ENCODE measurements at places on chromosomes 13 and 19.

DNA sequence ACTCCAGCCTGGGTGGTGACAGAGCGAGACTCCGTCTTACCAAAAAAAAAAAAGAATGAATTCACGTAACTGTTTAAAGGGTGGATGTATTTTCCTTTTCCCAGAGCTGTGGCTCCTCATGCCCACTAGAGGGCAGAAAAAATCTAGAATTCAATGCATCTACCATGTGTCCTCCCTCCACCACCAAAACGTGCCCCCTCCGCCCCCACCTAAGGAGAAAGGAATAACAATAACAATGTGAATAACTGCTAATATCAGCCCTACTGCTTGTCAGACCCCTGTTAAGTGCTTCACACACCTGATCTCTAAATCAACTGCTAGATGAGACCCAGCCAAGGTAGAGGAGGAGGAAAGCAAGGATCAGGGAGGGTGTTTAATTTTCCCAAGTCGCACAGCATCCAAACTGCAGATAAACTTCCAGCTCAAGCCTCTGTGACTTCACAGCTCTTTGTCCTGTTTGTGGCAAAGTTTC, 20.2 kb upstream of the PNMA8B start:
- DNase-seq: no peak

DNA sequence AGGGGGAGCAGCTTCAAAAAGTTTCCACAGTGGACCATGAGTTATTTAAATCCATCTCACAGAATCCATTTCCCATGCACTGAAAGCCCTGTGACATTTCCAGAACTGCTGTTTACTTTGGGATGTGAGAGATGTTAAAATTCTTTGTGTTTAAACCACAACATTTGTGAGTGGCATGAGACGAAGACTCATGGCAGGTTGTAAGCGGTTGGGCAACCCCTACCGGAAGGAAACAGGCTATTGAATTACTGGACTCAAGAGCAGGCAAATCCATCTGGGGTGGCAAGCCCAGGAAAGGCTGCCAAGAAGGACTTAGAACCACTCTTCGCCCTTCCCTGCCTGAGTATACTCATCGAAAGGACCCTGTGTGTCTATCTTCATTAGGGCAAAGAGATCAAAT, 22.3 kb upstream of the CLDN10 start:
- no peak for DNase-seq

- peak; percentile 44 for DNase-seq
These were observed 4.3 kb upstream of the C5AR1 start for GRCh38 chr19:47305309-47305751.

DNA sequence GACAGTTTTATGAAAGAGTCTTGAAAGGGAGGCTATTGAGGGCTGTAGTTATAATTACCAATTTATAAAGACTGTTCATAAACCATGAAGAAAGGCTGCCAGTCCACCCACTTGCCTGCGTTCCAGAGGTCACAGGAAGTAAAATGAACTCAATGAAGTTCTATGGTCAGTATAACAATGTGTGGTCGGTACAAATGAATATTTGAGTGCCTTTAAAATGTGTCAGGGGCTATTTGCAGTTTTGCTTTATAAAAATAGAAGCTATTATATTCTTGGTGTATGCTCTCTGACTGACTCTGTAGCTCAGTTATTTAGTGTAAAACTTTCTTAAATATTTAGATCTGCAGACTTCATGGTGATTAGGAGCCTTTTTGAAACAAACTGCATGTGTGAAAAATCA, 47.0 kb downstream of the ESD start:
- DNase-seq: no peak

DNA sequence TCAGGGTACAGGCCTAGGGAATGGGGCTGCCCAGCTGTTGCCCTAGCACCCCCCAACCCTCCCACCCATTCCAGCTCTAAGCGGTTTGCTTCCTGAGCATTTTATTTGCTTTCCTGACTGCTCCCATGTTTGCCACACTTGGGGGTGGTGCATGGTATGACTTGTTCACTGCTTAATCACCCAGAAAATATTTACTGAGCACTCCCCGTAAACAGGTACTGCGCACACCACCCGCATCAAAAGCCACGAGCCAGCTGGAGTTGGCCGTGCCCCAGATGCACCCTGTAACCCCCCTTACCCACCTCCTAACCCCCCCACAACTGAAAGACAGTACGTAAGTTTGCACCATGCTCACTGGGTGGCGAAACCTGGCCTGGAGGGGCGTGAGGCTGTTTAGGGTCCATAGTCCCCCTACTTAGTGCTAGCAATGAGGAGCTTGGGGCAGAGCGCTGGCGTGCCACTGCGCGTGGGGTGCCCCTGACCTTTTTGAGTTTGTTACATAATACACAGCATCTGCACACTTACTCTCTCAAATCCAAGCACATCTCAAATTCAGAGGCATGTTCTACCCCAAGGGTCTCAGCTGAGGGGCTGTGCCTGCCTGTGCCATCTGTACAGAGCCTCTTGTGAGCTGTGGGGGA, 29.8 kb downstream of the DPF1 start:
- DNase-seq: no peak

DNA sequence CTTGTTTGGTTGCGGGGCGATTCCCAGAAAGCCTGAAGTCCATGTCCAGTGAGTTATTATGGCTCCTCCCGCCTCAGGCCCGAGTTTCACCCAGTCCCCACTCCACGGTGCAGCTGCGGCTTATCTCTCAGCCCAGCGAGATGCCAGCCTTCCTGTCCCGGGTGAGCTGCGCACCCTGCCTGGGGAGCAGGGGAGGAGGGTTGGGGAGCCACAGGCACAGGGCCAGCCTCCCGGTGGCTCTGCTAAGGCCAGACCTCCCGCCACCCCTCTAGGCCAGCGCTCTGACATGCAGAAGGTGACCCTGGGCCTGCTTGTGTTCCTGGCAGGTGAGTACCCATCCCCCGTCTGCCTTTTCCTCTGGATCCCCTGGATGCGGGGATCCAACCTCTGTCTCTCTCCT, 3.5 kb downstream of the FXYD3 start:
- DNase-seq: no peak

- DNase-seq: no peak
These were observed 1042.9 kb downstream of the UQCRFS1 start for GRCh38 chr19:28170066-28170465.

GRCh38 chr13:36885901-36886300, 34.1 kb downstream of the SMAD9 start:
- no peak for DNase-seq

DNA sequence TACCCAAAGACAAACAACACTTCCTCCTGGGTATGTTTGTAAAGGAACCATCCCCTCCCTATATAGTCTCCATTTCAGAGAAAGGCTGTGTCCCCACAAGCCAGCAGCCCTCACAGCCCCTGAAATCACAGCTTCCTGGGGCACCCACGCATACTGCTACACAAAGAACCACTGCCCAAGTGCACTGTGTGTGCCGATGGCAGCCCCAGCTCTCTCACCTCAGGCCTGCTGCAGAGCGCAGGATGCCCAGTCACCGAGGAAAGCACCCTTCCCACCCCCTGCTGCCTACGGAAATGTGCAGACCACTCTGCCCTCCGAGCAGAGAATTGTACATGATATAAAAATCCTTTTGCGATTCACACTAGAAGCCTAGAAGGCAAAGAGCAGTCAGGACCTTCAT, 39.4 kb downstream of the SOHLH2 start:
- no peak for DNase-seq

GRCh38 chr13:101649488-101650126, 197.1 kb downstream of the ITGBL1 start:
- no peak for DNase-seq

DNA sequence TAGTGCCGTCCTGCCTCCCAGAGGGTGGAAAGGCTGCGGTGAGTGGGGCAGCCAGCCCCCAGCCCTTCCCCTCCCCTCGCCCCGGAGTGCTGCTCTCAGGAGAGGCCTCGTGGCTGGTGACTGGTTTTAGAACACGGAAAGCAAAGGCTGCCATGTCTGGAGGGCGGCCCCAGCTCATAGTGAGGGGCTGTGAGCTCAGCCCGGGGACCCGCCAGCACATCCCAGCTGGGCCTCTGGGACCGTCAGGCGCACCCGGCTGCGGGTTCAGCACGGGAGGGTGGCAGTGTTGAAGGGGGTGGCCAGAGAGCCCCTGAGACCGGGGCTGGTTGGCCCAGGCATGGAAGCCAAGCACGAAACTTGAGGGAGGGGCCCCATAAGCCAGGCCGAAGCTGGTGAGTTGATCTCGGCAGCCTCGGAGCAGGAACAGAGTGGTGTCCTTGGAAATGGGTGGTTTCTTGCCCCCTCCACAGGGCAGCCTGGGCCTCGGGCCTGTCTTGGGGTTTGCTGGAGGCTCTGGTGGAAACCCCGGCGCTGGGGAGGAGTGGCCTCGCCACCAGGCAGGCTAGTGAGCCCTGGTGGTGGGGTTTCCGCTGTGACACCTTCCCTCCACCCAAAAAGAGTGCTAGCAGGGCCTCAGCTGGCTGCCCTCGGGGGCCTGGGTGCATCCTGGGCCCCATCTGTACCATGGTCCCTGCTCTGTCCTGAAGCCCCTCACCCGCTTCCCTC, 157.7 kb downstream of the KDM4B start:
- DNase-seq: no peak

DNA sequence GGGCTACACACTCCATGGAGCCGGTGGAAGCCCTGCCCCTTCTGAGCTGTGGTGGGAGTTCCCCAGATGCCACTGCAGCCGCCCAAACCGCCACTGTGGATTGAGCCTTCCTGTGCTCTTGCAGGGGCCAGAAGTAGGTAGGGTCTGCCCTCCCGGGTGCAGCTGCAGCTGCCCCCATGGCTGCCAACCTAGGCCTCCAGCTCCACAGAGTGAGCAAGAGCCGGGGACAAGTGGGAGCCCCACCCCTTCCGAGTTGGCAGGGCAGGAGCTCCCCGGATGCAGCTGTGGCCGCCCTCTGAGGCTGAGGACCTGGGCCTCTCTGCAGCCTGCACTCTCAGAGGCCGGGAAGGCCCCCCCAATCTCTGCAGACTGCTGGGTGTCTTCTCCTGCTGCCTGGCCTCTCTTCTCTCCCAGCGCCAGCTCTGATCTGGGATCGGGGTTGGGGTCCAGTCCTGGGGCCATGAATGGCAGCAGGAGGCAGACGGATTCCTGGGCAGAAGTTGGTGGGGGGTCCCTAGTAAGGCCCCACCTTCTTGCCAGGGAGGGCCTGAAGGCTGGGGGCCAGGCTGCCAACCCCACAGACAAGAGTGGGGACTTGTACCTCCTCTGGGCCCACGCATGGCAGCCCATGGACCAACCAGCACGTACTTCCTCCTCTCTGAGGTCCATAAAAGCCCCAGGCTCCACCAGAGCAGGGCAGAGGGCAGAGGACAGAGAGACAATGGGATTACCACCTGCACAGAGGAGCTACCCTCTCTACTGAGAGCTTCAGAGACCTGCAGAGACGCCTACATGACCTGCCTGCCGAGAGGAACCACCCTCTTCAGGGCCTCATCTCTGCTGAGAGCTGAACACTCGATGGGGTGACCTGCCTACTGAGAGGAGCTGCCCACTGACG, 28.9 kb downstream of the AP2S1 start:
- peak; percentile 26 for DNase-seq

DNA sequence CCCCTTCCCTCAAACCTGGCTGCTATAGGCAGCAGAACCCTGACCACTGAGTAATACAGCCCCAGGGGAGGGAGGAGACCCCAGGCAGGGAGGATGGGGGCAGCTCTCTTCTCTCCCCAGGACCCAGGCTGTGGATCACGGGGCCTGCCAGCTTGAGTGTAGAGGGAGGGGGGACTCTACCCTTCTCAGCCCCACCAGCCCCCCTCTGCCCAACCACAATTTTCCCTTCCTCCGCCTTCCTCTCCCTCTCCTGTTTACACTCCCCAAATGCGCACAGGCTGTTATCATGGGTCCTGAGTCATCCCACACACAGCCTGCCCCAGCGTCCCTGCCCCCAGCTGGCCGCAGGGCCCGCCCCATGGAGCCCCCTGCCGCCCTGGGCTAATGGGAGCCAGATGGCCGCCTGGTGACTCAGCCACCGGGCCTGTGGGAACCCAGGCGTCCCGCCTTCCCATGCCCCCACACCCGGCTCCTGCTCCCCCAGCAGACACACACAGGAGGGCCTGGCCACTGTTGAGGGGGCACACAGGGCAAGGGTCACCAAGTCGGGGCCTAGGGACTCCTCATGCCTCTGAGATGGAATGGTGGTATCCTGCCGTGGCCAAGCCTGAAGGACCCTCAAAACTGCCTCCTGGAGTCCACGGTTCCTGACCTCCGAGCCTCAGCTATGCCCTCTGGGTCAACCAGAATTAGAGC, 13.6 kb downstream of the CCDC97 start:
- DNase-seq: no peak

DNA sequence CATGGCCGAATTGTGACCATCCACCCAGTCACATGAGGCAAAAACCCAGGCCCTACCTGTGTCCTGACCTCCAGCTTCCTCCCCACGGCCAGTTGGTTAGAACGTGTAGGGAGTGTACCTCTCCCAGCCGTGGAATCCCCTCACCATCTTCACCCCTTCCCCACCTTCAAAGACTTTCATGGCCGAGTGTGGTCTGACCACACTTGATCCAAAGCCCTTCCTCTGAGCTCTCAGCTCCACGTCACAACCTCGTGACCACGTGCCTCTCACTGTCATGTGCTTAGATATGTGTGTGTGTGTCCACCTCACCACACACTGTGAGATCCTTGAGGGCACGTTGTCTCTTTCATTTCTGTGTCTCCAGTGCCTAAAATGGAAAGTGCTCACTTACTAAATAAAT, 48.6 kb upstream of the UBE2L5 start:
- no peak for DNase-seq

DNA sequence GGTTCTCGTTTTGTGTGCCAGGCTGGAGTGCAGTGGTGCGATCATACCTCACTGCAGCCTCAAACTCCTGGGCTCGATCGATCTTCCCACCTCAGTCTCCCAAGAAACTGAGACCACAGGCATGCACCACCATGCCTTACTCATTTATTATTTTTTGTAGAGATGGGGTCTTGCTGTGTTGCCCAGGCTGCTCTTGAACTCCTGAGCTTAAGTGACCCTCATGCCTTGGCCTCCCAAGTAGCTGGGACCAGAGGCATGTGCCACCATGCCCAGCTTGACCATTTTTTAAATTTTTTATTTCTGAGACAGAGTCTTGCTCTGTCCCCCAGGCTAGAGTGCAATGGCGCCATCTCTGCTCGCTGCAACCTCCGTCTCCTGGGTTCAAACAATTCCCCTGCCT, 10.2 kb upstream of the GNA11 start:
- DNase-seq: no peak

GRCh38 chr13:95535243-95535642, 17.3 kb upstream of the CLDN10 start:
- no peak for DNase-seq

Measured in stimulated activated CD4-positive, alpha-beta T cell treated with anti-CD3 and anti-CD28 coated beads, Interleukin-4, amount 100 ng/mL, for 48 hours (primary cell).